NCI-H460 (cell line): ENCODE measurements at places on chromosomes 7 and 10.

GRCh38 chr7:43491984-43492383 is 90.9 kb upstream of the STK17A start:
- DNase-seq: peak; percentile 9

- no peak for DNase-seq
Observed at GRCh38 chr7:42699380-42700178, 212.3 kb downstream of the C7orf25 start.

DNA sequence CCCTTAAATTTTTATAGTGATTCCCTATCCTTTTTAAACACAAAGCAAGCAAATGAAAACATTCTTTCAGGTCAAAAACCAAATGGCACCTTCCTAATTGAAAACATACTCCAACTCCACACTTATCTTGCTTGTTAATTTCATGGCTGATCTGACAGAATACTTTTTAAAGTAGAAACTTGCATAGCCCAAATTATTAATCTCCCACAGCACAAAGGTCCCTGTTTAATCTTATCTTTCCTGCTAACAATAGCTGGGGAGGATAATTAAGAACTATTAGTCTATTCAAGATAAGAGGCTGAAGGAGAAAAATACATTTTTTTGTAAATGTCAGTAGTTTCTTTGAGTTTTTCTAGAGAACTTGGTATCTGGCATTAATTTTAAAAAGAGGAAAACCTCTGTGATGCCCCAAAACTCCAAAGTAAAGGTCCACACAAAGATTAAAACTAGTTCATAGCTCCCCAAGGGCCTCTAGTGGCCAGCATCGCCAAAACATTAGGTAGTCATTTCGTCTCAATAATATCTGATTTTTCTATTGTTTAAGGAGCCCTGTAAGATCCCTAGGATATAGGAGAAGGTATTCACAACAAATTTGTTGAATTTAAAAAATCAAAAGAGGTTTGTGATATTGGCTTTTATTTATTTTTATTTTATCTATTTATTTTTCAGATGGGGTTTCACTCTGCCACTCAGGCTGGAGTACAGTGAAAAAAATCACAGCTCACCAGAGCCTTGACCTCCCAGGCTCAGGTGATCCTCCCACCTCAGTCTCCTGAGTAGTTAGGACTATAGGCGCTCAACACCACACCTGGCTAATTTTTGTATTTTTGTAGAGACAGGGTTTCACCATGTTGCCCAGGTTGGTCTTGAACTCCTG is 14.7 kb downstream of the CDNF start:
- peak; percentile 53 for DNase-seq

GRCh38 chr10:105914432-105914831 is 1250.1 kb downstream of the SORCS1 start:
- no peak for DNase-seq

GRCh38 chr7:100598425-100598824 is 3.7 kb upstream of the PCOLCE start:
- DNase-seq: no peak

- DNase-seq: peak; percentile 50
Observed at GRCh38 chr7:16644636-16645592, 640 bp downstream of the ANKMY2 start.

DNA sequence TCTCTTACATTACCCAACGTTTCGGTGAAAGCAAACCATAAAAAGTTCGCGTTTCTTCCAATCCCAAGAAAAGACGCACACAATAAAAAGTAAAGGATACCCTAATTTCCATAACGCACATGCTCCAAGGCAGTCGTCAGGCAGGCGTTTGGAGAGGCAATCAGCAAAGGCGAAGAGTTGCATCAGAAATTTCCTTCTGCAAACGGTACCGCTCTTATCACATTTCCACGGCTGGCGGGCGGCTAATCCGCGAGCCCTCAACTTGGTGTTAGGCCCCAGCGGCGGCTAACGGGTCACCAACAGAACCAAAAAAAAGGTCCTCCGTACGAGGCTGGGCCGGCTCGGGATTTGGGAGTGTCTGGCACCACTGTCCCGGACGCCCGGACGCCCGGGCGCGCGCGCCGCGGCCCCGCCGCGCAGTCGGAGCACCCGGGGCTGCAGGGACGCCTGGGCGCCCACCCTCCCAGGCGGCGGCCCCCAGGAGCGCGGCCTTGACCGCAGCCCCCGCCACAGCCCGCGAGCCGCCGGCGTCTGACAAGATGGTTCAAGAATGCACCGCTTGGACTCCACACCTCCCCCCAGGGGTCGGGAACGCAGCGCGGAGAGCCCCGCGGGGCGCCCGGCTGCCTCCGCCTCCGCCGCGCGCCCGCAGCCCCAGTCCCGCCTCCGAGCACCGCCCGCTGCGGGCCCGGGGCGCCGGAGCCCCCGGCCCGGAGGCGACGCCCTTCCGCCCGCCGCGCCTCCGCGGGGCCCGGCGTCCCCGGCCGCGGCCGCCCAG is 9.8 kb upstream of the GRB10 start:
- DNase-seq: peak; percentile 22

GRCh38 chr10:71372882-71373495 is 23.7 kb upstream of the CDH23 start:
- no peak for DNase-seq

DNA sequence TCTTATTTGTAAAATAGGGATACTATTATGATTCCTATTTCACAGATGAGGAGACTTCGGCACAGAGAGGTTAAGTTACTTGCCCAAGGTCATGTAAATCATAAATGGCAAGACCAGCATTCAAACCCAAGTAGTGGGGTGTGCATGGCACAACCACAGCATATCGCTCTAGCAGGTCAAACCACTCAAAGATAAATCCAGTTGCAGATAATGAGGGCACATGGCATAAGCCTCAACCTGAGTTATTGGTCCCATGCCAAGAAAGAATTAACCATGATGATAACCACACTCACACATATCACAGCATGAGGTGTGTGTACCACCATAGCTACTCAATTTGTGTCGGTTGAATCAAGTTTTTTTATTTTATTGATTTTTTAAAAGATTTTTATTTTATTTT is 180.5 kb downstream of the CREB5 start:
- no peak for DNase-seq

GRCh38 chr10:8428654-8429053 is 374.2 kb downstream of the GATA3 start:
- DNase-seq: no peak

GRCh38 chr10:93951905-93952304 is 41.8 kb upstream of the PLCE1 start:
- no peak for DNase-seq

GRCh38 chr10:53430974-53431373 is 658.4 kb upstream of the MBL2 start:
- DNase-seq: no peak

DNA sequence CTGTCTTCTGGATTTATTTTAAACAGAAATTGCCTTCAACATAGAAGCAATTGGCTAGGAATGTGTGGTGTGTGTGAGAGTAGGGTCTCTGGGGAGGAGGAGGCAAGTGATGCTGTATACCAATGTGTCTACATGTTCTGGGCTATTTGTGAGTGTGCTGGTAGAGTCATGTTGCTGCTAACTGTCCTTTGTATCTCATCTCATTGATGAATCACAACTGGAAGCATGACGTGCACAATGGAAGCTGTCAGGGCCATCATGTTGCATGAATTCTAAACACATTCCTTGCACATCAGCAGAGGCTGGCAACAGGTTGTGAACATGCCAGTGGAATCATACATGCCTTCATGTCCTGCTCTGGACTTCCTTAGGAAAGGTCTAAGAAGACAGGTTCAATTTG is 199.7 kb downstream of the BMPER start:
- no peak for DNase-seq

GRCh38 chr10:30455816-30456215 is 21.8 kb downstream of the MAP3K8 start:
- DNase-seq: no peak

DNA sequence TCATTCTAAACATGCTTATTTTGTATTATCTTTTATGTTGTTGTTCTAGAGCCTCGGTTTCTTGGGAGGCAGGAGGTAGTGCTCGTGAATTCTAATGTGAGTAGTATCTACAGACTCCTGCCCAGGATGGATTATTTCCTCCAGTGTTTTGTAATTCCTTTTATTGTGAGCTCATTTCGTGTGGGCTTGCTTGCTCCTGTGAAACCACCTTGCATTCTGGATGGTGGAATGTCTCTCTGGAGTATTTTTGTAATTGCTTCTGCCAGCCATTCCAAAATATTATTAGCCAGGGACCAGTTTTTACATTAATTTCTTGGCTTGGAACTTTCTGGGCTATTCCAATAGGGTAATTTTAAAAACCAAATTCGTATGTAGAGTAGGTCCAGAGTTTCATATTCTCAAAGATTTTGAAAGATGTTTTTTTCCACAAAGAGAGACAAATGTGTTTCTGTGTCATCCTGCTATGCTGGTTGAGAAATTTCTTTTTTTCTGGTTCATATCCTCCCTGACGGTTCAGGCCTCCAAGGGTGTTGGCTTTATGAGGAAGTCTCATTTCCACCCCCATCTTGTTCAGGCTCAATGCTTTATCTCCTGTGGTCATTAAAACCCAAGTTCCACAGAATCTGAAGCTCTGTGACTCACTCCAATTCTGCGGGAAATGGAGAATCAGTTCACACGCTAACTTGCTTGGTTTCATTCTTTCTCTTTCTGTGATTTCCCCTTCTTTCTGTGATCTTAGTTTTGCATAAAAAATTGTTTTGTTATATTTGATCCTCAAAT is 41.7 kb upstream of the CALD1 start:
- no peak for DNase-seq
